ENCODE measurements at places on chromosomes 6 and 20.

DNA sequence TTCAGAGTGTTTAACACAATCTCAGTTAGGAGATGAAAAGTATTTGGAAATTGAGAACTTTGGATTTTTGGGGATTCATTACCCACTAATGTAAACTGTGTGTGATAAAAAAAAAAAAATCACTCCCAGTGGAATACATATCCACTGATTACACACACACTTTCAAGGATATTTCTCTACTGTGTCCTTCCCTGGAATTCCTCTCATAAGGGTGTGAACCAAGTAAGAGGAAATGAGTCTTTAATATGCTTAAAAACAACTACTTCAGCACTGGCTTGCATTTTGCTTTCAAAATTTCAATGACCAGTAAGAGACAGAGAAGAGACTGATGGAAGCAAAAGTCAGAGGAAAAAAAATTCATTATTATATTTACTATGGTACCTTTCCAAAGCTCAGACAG is 24.5 kb upstream of the MYCT1 start:
- DNase-seq, result no peak

- DNase-seq, result no peak
These were observed 10.4 kb upstream of the BCAS4 start for GRCh38 chr20:50784464-50784863.

- DNase-seq, result no peak
These were observed 7.4 kb downstream of the ITPR3 start for GRCh38 chr6:33628401-33628964.

GRCh38 chr6:12962987-12963386 is 246.4 kb downstream of the PHACTR1 start:
- peak; percentile 3 for DNase-seq

GRCh38 chr6:89690944-89691324 is 52.4 kb upstream of the LYRM2 start:
- no peak for DNase-seq

DNA sequence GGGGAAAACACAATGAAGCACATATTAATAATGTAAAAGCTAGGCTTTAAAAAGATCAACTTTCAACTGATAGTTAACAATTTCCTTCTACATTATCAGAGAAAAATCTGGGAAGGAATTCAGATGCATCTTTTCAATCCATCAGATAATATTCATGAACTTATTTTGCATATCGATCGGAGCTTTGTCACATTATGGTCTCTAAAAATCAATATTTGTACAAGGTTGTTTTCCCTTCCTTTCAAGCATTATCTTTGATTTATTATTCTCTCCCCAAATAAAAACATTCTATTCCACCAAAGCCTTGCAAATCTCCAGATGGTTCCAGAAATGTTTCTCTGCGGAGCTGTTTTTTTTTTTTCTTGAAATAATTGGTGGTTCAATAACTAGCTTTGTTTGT is 101.9 kb downstream of the GPR63 start:
- no peak for DNase-seq

- DNase-seq, result peak; percentile 28
These were observed 60.4 kb downstream of the SRC start for GRCh38 chr20:37406010-37406998.

DNA sequence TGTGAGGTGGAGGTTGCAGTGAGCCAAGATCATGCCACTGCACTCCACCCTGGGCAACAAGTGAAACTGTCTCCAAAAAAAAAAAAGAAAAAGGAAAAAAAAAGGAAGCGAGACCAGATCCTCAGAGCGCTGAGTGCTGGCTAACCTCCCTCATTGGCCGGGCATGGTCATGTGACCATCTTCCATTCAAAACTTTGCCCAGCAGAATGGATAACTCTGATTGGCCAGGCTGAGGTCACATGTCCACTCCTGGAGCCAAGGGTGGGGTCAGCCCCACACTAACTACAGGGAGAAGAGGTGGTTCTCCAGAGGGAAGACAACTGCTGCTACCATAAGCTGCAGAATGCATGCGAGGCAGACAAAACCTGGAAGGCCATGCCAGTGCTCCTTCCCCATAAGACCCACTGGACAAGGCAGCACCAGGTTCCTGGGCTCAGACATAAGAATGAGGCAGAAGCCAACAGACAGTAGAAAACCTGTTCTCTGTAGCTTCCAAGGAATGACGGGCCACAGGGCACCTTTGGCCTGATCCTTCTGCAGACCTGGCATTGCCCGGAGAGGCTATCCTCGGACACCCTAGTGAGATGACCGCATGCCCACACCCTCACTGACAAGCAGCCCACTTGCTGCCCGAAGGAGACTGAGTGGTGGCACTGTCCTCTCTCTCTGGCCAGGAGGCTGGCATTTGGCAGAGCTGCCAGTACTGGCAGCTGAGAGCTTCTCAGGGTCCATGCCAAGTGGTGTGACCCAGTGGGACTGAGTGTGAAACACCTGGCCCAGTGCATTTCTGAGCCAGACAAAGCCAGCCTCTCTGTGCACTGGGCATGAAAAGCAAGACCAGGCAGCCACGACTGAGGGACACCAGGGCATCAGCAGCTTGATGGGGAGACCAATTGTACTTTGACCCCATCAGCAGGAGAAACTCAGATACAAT is 311.9 kb upstream of the SULF2 start:
- DNase-seq, result no peak
